Stimulated activated CD4-positive, alpha-beta T cell treated with anti-CD3 and anti-CD28 coated beads, Interleukin-15, amount 100 ng/mL, for 24 hours (primary cell): ENCODE measurements at places on chromosomes 1 and 21.
A peak's percentile ranks its signal among the peaks of the same experiment; 100 is the strongest.

GRCh38 chr1:169630006-169630405, at the start of gene SELP:
TSS of gene SELP (minus strand) at chr1:169630124. CDS start at chr1:169630074, 50 bp downstream.
- no peak for DNase-seq

GRCh38 chr1:110675060-110675791, 486 bp upstream of the KCNA3 start:
- peak; percentile 6 for DNase-seq

DNA sequence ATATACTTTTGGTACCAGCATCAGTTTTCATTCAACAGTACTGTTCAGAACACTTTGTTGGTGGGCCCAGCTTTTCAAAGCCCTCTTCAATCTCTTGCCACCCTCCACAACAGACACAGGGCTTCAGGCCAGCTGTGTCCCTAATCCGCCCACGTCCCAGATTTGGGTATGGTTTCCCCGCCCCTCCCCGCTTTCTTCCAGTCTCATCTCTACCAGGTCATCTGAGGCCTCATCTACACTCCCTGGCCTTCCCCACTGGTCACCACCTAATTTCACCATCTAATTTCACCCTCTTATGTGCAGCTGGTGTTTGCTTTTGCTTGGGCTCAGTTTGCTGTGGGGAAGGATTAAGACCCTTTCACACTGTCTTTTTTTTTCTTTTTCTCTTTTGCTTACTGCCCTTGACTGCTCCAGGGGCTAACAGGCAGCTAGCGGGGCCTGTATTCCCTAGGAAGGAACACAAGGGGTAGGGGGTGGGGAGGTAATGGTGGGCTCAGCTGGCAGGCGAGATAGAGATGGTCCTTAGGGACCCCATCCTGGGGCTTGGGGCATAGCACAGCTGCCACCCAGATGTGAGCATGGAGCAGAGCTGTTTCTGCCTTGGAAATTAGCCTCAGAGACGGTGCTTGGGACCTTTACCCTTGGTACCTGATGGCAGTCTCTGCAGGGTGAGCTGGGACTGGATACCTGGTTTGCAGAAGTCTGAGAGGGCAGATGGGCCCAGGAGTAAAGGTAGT, 3.8 kb upstream of the EPB41 start:
- no peak for DNase-seq

DNA sequence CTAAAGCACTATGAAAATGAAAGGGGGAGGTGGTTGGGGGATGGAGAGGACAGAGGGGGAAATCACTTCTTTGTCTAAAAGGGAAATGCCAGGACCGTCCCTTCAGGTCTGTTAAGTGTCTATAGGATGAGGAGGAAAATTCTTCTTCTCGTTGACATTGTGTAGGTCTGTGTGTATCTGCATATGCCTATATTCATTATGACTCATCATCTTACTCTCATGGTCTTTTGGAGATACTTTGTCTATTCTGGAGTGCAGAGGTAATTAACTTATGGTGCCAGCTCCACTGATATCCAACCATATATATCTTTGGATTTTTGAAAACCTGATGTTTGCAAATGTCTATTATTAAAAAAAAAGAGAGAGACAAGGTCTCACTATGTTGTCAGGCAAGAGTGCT, 143.7 kb downstream of the PBX1 start:
- no peak for DNase-seq

GRCh38 chr1:70278710-70279109, 57.5 kb downstream of the SRSF11 start:
- DNase-seq = no peak

DNA sequence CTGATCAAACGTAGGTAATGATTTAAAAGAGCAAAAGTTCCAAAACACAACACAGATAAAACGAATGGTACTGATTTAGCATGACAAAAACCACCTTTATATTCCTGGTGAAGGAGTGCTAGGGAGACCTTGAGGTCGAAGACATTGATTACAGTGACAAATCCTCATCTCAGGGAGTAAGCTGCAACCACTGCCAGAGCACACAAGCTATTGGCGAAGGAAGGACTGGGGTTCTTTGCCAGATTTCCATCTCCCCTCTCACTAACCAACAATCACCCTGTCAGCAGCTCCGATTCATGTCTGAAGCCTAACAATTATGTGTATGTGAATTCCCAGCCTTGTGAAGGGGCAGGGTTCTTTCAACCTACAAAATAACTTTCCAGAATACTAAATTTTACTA, 40.2 kb upstream of the DMRTB1 start:
- no peak for DNase-seq

DNA sequence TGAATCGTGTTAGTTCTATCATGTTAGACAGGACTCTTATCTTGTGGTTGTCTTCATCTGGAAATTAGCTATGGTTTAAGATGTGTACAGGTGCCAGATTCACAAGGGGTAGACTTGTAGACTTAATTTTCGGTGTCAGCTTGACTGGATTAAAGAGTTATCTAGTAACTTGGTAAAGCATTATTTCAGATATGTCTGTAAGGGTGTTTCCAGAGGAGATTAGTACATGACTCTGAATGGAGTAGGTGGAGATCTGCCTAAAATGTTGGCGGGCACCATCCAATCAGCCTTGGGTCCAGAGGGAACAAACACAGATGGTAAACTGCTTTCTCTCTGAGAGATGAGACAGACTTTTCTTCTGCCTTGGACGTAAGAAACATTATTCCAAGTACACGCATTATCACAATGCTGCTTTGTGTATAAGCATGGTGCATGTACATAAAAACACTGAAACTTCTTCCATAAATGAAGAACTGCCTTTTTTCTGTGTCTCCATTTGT, 434.6 kb downstream of the SMYD3 start:
- no peak for DNase-seq
